Stimulated activated CD8-positive, alpha-beta memory T cell treated with anti-CD3 and anti-CD28 coated beads, Interleukin-4, amount 100 ng/mL, for 4 hours (primary cell): ENCODE measurements at places on chromosomes 13 and 19.

- DNase-seq = no peak
Observed at GRCh38 chr19:52923778-52924593, 758 bp upstream of the ZNF888 start.

GRCh38 chr19:57269515-57270250 is 10.6 kb upstream of the ZNF460 start:
- no peak for DNase-seq

GRCh38 chr19:47027586-47028088 is 8.0 kb downstream of the NPAS1 start:
- no peak for DNase-seq

DNA sequence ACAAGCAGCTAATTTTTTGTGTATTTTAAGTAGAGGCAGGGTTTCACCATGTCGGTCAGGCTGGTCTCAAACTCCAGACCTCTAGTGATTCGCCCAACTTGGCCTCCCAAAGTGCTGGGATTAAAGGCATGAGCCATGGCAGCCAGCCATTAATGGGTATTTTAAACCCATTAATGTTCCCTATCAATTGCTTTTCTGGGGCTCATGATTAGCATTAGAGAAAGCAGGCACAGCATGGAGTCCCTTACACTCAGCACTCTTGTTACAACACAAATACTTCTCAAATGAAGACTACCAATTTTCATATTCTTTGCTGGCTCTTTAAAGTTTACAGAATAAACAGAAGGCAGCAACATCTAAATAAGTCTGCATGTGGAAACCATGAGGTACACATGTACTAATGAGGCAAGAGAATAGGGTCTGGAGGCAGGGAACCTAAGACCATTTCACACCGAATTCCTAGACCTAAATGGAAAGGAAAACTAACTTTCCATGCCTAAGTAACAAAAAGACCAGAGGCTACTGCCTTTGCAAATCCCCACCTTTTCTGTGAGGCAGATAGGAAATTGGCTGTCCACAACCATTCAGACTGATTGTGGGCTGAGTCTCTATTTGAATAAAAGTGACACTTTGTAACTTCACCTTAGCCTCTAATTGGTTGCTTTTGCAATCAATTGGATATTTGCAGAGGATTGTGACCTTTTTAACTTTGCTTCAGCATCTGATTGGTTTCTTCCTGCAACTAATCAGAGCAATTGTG is 21.2 kb downstream of the ZNF675 start:
- DNase-seq = no peak

- DNase-seq = no peak
Observed at GRCh38 chr19:39708594-39708993, 4.3 kb downstream of the LGALS14 start.

- no peak for DNase-seq
Observed at GRCh38 chr13:113955691-113956090, 18.2 kb downstream of the C13orf46 start.

GRCh38 chr19:18737337-18737953 is 53.7 kb downstream of the COMP start:
- DNase-seq = no peak

- DNase-seq = no peak
Observed at GRCh38 chr13:75417012-75417384, 65.0 kb downstream of the TBC1D4 start.

DNA sequence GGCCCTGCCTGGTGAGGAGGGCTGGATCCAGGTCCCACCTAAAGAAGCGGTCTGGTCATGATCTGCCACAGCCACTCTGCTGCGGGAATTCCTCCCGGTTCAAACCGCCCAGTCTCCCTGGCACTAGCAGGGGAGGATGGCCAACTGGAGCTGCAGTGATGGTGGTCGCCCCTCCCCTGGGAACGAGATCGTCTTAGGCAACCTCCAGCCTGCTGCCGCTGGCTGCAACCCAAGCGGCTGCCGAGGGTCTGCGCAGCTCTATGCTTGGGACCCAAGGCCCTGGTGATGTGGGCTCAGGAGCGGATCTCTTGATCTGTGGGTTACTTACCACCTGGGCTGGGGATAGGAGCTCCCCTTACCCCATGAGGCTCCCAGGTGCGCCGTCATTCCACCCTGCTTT is 69.1 kb downstream of the TNFSF11 start:
- DNase-seq = no peak

- no peak for DNase-seq
Observed at GRCh38 chr13:44867825-44868224, 121.4 kb downstream of the NUFIP1 start.

DNA sequence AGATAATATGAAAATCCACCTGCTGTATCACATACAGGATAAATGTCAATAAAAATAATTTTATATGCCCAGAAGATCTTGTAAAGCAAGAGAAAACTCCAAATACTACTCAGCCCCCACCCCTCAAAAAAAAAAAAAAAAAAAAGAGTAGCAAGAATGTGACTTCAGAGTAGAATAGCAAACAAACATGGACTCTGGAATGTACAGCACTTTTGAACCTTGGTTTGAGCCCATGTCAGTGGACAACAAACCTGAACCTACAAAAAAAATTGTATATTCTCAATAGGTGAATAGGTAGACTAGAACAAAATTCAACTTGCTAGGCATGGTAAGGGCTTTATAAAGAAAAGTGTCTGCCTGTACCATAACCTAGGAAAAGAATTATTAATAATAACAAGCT is 428.0 kb downstream of the SLITRK6 start:
- no peak for DNase-seq

DNA sequence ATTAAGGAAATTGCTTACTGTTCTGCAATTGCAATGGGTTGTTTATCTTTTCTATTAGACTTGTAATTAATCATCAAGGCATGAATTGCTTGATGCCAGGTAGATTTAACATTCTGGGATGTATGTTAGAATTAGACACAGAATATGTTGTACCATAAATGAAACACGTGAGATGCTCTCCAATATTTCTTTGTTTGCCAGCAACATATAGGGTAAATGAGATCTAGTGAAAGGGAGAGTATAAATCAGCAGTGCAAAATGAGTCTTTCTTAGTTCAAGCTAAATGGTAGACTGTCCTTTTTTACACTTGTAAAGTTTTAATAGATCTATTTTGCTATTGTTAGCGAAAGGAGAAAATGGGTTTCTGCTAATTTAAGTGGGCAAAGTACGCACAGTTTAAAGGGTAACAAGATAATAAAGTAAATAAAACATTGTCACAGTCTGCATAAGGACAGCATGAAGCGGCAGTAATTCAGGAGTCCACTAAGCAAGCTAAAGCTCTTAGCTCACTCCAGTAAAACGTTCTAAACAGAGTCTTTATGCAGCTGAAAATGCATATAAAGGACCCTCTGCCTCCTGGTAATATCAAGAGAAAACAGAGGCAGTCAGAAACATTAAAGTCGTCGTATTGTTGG is 1137.1 kb downstream of the OLFM4 start:
- DNase-seq = no peak

GRCh38 chr13:48551329-48551728 is 18.4 kb upstream of the RCBTB2 start:
- no peak for DNase-seq

DNA sequence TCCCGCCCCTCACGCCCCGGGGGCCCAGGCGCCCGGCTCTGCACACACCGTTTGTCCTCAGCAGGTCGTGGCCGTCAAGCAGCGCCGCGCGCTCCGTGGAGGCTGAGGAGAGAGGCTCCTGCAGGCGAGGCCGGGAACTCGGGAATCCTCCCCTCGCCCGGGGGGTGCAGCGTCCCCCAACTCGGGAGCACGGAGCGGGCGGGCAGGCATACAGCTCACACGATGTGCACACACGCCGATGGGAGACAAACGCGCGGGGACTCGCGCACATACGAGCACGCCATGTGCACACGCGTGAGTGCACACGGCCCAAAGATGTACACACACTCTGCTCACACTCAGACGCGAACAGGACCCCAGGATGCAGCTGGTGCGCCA is 703 bp downstream of the CLEC4G start:
- DNase-seq = no peak

- no peak for DNase-seq
Observed at GRCh38 chr13:29532821-29533220, 62.7 kb downstream of the SLC7A1 start.

GRCh38 chr13:34826432-34826831 is 115.6 kb upstream of the NBEA start:
- DNase-seq = no peak

DNA sequence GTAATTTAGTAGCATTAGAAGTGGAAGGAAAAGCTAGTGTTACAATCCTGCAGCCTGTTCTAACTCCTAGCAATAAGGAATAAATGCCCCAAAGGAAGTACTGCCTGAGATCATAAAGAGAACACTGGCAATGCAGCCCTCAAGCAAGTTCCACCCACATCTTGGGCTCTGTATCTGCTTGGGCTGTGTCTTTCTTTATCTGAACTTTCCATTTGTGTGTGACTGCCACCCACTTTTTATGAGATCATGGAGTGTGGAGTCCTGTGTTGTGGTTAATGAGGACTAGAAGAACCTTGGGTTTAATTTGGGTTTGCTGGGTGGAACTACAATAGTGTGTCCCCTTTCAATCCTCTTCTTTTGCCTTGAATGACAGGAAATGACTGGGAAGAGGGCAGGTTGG is 38.2 kb downstream of the RFXAP start:
- DNase-seq = no peak

GRCh38 chr13:79775830-79776229 is 294.9 kb downstream of the NDFIP2 start:
- DNase-seq = no peak

DNA sequence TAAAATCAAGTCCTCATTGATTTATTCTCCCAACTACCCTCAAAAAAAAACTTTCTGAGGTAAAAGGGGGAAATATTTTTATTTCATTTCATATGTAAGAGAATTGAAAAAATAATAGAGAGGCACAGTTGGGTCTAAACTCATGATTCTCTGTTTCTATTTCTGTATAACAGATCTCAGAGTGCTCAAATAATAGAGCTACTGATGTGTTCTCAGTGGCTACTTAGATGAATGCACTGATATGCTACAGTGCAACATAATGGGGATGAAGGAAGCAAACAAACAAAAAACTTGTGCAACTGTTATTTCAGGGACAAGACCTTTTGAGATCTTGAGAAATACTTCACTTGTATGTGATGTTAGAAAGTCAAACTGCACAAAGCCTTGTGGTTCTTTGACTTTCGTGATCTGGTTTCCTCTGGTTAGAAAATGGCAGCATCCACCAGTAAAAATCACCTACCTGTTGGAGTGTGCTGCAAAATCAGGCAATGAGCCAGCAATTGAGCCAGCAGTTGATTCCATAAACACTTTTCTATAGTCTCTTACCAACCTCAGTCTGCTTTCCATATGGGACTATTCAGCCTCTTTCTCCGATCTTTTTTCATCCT is 9.7 kb upstream of the DACH1 start:
- no peak for DNase-seq

DNA sequence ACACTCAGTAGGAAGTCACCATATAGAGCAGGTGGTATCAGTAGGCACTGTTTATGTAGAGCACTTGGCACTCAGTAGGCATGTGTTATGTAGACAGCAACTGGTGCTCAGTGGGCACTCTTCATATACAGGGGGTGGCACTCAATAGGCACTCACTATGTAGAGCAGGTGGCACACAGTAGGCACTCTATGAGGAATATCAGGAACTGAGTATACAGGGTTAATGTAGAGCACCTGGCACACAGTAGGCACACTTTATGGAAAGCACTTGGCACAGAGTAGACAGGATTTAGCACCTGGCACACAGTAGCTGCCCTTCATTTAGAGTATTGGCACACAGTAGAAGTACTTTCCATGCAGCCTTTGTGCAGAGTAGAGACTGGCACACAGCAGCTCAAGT is 1.1 kb upstream of the CYP4F3 start:
- no peak for DNase-seq

GRCh38 chr13:31803311-31803710 is 64.0 kb downstream of the RXFP2 start:
- no peak for DNase-seq

GRCh38 chr19:6412447-6413091 is 12.0 kb downstream of the KHSRP start:
- no peak for DNase-seq

DNA sequence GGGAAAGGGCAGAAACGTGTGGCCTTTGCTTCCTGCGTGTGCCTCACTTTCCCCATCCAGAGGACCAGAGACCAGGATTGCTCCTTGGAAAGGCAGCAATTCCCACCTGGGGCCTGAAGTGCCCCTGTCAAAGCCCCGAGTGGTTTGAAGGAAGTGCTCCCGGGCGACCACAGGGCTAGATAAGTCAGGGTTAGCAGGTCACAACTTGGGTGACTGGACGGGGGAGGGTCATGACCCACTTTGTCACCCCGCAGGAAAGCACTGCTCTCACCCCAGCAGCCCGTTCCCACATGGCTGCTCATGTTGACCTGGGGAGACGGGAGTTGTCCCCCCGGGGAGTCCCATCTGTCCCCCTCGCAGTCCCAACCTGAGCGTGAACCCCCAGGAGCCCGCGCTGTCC is 459 bp downstream of the PRAM1 start:
- no peak for DNase-seq

DNA sequence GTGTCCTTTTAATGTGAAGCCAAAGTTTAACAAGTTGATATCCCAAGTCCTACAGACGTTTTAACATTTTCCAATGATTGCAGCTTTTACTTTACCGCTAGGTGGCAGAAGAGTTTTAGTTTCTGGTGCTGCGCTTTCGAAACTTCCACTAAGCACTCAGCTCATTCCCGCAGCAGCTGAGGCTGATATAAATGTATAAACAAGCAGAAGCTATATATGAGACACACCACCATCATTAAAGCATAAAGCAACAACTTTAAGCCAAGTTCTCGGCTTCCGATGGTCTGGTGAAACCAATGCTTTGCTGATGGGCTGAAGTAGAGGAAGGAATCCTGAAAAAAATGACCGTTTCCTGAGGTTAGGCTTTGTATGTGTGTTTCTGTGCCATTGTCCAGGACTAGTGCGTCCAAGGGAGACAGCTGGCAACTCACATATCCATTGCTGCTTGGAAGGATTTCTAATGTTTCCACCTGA is 753.9 kb downstream of the OLFM4 start:
- DNase-seq = no peak

- DNase-seq = no peak
Observed at GRCh38 chr19:5246554-5247155, 94.0 kb downstream of the PTPRS start.

DNA sequence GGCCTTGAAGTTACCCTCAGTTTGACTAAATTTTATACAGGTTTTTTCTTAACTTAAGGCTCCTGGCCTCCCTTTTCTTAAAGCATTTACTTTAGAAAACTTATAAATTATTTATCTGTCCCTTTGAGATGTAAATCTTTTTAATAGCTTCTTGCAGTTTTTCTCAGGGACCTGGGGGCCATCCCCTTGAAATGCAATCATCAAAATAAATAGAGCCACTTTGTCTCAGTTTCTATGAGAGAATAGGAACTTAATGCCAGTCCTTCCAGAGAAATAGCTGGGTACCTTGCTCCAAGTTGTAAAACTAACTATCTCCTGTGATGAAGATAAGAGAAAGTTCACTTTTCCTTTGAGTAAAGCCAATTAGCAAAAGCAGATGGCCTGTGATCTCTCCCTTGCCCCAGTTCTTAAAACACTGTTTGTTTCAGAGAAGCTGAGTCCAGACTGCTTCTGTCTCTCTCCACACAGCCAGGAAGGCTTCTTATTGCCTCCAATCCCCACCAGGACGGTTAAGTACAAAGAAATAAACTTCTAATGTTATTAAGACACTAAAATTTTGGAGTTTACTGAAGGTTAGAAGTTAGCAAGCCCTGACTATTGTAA is 913.1 kb downstream of the OLFM4 start:
- DNase-seq = no peak
